ENCODE measurements at places on chromosomes 13 and 19.
A peak's percentile ranks its signal among the peaks of the same experiment; 100 is the strongest.

GRCh38 chr19:4443966-4444764, 13.4 kb downstream of the UBXN6 start:
- no peak for ATAC-seq

DNA sequence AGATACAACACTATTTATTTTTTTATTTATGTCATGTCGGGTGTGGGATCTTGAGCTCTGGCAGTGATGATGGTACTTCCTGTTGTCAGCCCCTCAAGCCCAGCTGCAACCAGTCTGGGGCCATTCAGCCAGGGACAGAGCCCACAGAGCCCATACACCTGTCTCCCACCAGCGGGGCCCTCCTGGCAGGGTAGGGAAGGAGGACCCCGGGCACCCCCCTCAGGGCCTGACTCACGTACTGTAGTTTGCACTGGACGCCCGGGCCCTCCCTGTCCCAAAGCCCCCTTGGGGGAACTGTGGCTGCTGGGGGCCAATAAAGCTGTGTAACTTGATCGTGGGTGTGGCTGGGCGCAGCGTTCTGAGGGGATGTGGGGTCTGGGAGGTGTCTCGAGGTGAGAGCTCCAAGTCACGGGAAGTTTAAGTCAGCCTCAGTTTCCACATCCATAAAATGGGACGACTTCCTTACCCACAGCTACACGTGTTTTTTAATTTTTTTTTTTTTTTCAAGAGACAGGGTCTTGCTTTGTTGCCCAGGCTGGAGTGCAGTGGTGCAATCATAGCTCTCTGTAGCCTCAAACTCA, 9.5 kb downstream of the ATG4D start:
- ATAC-seq = no peak

DNA sequence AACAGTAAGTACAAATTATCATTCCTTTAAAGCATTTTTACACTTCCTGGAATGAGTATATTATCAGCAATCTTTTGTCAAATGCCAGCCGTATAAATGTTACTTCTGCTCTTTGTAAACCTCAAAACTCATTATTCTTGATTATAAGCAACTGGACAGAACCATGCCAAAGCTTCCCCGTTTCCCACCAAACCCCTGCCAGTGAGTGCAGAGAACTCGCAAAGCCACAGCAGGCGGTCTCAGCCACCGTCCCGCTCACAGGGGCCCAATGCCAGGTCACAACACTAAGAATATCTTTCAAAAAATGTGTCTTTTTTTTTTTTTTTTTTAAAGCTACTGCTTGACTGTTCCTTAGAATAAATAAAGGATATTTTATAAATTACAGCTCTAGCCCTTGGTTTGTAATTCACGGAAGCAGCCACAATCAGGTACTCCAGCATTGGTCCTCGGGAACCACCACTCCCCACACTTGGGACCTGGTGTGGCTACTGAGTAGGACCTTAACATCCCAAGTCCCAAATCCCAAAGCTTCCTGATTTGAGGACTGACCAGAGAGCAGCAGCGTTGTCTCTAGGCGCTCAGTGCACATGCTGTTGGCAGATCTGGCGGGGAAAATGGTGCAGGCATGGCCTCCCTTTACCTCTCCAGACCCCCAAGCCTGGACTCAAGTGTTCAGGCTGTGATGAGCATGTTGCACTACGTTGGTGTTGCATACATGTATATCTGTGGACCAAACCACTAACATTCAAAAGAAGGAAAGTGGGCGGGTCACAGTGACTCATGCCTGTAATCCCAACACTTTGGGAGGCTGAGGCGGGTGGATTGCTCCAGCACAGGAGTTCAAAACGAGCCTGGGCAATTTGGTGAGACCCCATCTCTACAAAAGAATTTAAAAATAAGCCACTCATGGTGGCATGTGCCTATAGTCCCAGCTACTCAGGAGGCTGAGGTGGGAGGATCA, 19.0 kb downstream of the KCTD15 start:
- no peak for ATAC-seq

DNA sequence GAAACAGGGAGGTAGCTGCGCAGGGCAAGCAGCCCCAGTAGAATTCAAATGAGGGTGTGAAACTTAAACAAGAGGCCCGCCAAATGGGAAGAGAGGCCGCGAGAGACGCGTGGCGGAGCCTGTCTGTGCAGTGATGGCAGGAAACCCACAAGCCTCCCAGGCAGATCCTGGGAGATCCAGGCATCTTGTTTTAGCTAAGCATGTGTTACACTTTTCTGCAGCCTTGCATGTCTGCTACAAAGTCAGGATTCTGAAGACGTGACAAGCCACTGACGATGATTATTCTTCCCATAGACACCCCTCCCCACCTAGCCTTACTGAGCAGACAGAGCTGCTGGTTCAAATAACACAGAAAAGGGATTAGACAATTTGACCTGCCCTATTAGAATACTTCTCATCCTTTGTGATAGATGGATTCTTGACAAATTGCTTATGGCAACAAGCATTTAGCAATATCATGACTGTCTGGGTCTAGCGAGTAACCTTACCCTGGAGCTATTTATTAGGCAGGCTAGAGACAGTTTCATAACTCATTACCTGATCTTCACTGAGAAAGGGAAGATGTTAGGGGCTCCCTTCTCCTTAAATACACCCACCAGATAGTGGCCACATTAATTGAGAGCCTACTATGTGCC, 185.2 kb upstream of the IRS2 start:
- ATAC-seq = no peak

- no peak for ATAC-seq
These were observed 48.0 kb upstream of the IPO5 start for GRCh38 chr13:97905517-97905916.

DNA sequence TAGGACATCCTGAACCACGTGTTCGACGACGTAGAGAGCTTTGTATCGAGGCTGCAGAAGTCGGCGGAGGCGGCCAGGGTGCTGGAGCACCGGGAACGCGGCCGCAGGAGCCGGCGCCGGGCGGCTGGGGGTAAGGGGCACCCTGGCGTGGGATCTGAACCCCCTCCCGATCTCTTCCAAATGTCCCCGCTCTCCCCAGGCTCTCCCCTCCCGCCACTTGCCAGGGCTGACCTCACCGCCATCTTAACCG, 6.0 kb downstream of the EPS8L1 start:
- no peak for ATAC-seq

DNA sequence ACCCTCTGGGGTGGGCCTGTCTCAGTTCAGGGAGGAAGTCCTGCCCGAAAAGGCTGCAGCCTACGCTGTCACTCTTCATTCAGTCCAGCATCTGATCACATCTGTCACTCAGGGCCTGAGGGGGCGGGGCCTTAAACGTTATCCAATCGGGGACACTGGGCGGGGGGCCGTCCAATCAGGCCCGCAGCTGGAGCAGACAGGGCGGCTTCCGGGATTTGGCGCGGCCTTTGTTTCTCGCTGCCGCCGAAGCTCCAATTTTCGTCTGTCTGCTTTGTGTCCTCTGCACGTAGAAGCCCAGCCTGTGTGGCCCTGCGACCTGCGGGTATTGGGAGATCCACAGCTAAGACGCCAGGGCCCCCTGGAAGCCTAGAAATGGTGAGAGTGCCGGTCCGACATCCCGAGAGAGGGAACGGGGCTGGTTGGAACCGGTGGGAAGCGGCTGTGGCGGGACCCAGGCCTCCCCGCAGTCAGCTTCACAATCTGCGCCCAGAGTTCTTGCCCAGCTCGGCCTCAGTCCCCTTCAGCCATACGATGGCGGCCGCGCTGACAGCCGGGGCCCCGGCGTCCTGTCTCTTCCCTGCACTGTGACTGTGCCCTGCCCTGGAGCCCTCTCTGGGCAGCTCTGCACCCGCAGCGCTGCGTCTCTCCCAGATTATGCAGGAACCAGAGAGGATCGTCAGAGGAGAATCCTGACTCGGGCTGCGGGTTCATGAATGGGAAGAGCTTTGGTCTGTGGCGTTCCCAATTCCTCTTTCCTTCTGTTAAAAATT, at the start of gene ZNF730:
ZNF730 (plus strand) TSS at position 224 of the 770 bp plus-strand sequence; CDS start at position 373, 149 bp downstream.
- peak; percentile 58 for ATAC-seq

DNA sequence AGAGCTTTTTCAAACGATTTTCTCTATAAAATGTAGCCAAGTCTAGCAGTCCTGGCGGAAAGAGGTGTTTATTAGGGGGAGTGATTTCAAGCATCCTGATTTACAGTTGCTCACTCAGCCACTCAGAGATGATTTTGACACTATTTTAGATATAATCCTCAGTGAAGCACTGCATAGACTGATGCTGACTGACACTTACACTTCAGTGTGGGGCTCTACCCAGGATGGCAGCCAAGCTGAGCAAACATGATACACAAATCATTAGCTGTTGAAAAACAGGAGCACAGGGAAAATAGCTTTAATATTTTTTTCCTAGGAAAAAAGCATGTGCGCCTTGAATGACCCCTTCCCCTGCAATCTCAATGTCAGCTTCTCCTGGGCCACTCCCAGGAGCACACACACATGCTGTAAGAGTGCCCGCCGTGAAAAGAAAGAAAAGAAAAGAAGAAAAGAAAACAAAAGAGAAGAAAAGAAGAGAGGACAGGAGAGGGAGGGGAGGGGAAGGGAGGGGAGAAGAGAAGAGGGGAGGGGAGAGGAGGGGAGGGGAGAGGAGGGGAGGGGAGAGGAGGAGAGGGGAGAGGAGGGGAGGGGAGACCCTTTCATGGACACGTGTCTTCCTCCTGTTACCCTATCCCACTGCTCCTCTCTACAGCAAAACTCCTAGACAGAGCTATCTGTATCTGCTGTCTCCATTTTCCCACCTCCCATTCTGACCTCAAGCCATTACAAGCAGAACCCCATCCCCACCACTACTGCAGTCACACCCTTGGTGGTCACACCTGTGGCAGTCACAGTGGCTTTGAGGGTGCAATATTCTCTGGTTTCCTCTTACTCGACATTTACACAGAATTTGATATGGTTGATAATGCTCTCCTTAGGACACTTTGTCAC, 36.4 kb downstream of the RCBTB2 start:
- ATAC-seq = no peak

DNA sequence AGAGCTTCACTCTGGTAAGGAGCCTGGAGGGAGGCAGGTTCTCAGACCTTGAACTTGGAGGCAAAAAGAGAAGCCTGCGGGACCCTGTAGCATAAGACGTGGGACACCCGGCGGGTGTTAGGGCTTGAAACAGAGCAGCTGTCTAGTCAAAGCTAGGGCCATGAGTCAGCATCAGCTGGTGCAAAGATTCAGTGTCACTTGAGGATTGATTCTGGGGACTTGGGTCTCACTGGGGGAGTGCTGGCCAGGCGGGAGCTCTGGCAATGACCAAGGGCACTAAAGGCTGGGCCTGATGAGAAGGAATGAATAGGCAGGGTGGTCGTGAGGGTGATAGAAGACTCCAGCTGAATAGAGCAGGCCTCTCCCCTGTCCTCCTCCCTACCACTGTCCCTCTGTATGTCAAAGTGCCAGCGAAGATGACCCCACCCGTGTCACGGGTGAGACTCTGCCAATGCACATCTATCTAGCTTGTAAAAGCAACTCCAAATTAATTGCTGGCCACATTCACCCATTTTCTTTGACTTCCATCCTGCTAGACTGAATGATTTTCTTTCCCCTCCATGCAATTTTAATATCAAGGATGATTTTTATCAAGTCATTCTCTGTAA, 97.1 kb downstream of the MBNL2 start:
- no peak for ATAC-seq

DNA sequence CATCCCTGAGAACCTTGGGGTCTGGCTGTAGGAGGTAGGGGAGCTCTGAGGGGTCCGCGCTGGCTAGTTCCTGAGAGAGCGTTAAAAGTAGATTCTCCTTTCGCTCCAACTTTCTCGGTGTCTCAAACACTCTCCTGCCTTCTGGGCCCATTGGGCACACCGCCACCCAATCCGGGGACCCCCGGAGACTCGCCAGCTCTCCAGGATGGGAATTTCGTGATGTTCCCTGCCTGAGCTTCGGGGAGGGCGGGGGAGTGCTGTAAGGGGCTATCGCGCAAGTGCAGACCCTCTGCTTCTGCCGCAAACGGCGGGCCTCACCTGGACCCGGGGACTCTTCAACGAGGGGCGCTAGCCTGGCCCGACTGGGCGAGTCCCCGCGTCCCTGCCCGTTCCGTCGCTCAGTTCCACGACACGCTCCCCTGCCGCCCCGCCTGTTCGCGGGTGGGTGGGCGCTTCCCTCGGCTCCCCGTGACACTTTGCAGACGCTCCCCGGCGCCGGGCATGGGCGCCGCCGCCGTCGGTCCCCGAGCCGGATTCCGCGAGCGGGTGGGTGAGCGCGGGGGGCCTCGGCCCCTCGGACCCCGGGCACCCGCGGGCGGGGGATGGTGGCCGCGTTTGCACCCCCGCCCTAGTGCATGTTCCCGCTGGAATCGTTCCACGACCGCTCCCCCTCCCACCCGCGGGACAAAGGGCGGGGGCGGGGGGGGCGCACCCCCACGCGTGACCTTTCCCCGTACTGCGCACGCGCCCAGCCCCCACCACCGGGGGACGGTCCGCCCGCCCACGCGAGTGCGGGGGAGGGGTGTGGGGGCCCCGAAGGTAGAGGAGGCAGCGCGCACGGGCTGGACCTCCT, at the start of gene CCDC106:
CCDC106 (plus strand) TSS at position 481 of the 853 bp plus-strand sequence. CDS start 835 bp downstream, outside the sequence.
- no peak for ATAC-seq

DNA sequence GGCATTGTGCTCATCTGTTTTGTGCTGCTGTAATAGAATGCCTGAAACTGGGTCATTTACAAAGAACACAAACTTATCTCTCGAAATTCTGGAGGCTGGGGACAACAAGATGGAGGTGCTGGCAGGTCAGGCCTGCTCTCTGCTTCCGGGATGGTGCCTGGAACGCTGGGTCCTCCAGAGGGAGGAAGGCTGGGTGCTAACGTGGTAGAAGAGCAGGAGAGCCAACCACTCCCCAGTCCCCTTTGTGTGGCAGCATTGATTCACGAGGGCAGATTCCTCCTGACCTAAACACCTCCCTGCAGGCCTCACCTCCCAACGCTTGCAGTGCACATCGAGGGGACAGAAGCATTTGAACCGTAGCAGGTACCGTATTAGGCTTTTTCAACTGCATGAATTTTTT, 34.1 kb upstream of the TFDP1 start:
- ATAC-seq = no peak

DNA sequence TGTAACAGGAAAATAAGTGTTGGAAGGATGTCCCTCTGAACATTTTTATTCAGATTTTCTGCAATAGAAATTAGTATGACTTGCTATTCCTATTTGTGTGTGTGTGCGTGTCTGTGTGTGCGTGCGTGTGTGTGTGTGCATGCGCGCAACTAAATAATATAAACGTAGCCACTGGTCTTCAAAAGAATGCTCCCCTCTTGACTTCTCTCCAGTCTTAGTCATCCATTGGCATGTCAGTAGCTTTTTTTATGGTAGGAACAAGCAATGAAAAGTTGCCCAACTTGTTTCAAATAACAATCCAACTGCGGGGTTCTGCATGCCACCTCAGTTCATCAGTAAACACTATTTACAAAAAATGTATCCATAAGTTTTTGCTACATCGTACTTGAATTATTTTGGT, 249.6 kb downstream of the GPC6 start:
- ATAC-seq = no peak

Data from activated CD4-positive, CD25-positive, alpha-beta regulatory T cell treated with anti-CD3 and anti-CD28 coated beads, Interleukin-2, amount 50 U/mL, for 24 hours (primary cell).